HFF-Myc (cell line): ENCODE measurements at places on chromosomes 4 and X.

- no peak for DNase-seq
Observed at GRCh38 chr4:56158483-56158882, 209.7 kb downstream of the CEP135 start.

DNA sequence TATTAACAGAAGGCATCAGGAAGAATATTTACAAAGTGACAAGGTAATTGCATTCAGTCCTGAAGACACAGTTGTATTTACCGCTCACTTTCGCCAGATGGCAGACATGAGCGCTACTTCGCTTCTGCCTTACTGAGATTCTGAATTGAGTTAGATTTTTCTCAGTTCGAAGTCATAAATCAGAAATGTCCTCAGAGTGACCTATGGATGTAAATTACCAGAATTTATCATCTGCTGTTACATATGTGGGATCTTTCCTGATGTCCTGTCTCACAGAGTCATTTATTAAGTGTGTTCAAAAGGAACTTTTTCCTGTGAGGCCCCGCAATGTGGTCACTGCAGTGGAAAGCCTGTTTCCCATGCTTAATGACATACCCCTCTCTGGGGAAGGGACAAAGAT is 97.3 kb upstream of the DCLK2 start:
- peak; percentile 65 for DNase-seq

DNA sequence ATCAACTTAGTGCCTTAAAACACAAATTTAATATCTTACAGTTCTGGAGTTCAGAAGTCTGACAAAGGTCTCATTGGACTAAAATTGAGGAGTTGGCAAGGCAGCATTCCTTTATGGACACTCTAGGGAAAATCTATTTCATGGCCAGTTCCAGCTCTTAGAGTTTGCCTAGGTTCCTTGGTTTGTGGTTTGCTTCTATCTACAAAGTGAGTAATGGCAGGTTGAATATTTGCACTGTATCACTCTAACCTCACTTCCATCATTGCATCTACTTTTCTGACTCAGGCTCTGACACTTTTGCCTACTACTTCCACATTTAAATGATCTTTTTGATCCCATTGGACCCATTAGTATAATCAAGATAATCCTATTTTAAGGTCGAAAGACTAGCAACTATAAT is 64.7 kb upstream of the PCDH10 start:
- DNase-seq = no peak

DNA sequence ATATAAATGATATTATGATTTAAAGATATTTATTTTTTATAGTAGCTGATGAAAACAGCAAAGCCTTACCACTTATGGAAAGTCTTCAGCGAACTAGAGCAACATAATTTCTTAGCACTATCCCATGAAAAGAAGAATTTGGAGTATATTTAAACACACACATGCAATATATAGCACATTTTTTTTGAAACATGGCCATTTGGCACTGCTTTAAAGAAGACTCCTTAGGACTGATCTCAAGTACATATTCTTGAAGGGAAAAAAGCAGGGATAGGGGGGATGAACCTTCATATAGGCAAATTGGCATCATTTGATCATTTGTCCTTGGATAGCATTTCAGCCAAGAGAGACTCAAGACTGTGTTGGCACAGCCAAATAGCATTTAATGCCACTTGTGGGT is 193.3 kb downstream of the ANKRD50 start:
- DNase-seq = no peak

GRCh38 chr4:126582737-126583136 is 1050.0 kb upstream of the INTU start:
- no peak for DNase-seq

GRCh38 chrX:41381685-41382084 is 47.7 kb downstream of the DDX3X start:
- peak; percentile 41 for DNase-seq

DNA sequence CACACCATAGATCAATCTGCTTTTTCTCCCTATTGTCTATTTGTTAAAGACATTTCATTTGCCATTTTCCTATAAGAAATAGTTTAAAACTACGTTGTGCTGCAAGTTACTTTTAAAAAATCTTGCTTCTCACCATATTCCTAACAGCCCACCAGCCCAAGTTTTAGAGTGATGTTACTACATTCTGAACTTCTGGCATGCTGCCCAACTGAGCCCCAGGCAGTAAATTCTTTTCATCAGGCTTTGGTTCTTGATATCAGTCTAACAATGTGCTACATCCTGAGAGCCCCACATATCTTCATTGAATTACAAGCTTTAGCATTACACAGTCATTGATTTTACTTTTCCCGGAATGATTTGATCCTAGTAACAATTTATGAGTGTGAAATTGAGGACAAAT is 283.8 kb upstream of the IL1RAPL1 start:
- DNase-seq = no peak

GRCh38 chr4:2827874-2828751 is 15.5 kb upstream of the ADD1 start:
- DNase-seq = no peak

DNA sequence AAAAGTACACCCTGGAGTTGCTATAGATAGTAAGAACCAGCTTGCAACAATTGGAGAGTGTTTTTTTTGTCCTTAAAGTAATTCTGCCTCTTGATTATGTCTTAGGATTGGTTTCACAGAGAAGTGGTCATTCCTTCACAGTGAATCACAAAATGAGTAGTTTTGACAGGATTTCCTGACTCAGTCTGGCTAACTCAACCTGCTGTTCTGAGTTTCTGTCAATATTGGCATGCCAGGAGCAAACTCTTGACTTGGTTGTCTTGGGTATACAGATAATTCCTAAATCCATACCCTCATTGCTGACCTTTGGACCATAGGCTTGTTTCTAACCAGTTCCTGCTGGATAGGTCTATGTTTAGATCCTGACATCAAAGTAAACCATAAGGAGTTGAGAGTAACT is 9.4 kb downstream of the FHIP1A start:
- DNase-seq = peak; percentile 19

DNA sequence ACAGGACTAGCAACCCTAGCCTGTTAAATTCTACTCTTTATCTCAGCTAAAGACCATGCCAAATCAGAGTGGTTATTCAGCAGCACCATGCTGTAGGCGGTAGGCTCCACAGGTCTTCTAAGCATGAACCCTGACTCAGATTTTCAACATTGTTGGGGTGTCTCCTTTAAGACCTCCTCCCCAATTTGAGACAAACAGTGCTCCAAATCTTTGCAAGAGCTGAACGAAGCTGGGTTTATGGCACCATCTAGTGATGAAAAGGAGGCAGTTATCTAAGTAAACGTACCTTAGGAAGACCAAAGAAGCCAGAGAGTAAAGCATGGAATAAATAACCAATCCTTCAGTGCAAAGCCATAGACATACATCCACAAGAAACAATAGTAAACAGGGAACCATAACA is 334.5 kb upstream of the SLC7A11 start:
- DNase-seq = peak; percentile 42

DNA sequence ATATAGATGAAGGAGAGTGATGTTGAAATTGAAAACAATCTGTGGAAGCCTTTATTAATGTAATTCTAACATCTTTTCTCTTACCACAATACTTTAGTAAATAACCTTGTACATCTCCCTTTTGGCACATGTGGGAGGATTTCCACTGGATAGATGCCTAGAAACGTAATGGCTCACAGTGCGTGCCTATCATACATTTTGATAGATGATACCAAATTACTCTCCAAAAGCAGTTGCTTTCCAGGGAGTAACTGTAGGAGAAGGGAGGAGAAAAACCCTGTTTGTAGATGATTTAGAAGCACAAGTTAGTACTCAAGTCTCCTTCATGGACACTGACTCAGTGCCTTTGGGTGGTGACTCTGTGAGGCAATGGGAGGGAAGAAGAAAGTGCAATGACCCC is 476.3 kb downstream of the CCSER1 start:
- DNase-seq = no peak

DNA sequence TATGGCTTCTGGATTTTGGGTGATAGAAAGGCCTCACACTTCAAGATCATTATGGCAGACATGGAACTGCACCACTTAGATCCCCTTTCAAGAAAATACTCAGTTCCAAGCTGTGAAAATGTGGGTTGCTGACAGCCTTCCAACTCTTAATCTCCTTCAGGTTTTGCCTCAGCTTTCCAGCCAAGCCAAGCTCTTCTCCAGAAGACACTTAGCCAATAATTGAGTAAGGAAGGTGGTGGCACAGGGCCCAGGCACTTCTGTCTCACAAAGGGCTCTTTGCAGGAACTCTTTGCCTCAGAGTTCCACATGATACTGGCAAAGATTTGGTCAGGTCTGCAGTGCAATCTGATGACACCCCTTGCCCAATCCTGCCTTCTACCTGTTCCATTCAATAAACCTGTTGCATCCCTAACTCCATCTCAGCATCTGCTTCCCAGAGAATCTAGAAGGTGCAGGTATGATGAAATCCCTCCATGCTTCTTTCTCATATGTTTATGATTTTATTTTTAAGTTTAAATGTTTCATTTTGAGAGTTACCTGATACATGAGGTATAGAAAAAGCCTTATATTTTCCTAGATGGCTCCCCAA is 30.6 kb downstream of the ANXA5 start:
- DNase-seq = no peak

GRCh38 chr4:101232074-101232776 is 115.1 kb downstream of the PPP3CA start:
- DNase-seq = no peak

- no peak for DNase-seq
Observed at GRCh38 chrX:108177351-108178142, 86.0 kb downstream of the ATG4A start.

DNA sequence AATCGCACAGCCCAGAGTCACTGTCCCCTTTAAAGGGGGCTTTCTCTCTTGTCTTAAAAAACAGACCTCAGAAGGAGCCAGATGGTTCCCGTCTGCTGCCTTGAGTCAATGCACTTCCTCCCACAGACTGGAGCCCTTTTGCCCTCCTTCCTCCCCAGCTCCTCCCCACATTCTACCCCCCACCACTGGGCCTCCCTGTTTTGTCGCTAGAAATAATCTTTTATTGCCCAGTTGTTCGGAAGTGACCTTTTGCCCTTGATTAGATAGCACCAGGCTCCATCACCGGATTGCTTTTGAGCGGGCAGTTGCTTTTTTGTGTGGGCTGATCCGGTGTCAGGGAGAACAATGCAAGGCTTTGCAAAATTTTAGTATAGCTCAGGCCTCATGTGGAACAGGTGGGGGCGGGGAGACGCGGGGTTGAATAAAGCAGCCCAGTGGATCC is 47.7 kb downstream of the SPRY1 start:
- DNase-seq = peak; percentile 53

DNA sequence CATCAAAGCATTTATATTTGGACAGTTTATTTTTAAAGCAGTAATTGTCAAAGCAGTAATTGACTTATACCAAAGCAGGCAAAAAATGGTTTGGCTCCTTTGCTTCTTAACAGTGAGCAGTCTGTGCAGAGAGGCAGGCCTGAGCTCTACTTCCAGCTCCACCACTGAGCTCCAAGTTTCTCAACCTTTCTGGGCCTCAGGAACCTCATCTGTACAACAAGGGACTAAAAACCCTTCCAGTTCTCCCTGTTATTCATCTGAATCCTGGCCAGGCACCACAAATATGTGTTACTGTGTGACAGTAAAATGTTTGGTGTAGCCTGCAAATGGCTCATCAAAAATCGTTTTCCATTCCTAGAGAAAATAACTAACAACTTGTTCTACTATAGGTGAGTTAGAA is 88.7 kb upstream of the TTC29 start:
- DNase-seq = no peak

GRCh38 chr4:4386736-4387392 is at the start of gene NSG1:
Gene NSG1, plus strand, starts transcription at chr4:4387102. Its CDS starts 528 bp downstream, at chr4:4387630.
- DNase-seq = no peak

DNA sequence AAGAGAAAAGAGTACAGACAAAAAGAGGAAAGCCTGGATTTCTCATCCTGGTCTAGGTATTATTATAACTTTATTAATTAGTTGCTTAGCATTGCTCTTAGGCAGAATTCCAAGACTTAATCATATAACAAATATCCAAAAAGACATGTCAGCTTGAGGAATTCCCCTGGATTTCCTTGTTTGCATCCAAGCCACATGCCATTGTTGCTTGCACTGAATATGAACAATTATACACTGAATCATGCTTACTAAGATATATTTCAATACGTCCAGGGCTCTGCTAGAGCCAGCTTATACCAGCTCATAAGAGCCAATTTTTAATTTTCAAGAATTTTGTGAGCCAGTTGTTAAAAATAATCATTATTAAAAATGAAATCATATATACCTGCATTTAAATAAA is 5.5 kb upstream of the TLR10 start:
- DNase-seq = no peak

DNA sequence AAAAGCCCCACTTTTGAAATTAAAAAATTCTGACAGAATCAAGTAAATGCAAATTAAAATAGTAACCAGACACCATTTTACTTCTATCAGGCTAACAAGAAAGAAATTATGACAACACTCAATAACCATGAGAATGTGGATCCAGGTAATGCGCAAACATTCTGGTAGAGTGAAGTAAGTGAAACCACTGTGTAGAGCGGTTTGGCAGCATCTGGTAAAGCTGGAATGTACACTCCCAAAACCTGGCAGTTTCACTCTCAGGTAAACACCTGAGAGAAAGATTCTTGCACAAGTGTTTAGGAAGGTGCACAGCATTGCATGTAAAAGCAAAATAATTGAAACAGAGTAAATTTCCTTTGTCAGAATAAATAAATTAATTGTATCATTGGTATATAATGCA is 81.8 kb downstream of the TRIML1 start:
- DNase-seq = no peak

DNA sequence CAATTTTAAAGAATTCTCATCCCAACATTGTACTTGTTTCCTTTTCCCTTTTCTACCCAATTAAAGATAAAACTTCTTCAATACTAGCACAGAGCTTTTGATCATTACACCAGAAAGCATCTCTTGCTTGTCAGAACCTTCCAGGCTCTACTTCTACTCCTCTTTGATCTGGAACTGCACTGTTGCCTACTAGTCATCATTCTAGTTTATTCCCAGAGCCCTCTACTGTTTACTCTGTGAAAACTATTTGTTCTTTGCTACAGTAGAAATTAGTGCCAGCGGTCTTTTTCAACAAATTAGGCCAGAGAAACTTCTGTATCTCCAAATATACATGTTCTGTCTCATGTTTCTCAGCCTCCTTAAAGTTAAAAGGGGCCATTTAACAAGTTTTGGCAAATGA is 46.8 kb upstream of the TMPRSS11F start:
- DNase-seq = no peak

DNA sequence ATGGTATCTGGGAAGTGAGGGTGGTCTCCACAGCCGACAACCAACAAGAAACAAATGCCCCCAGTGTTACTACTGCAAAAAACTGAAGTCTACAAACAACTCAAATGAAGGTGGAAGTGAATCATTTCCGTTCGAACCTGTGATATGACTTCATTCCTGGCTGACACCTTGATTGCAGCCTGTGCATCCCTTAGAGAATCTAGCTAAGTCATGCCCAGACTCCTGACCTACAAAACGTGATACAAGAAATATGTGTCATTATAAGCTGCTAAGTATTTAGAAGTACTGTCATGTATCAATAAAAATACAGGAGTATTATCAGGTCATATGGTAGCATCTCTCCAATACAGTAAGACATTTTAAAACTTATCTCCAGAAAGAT is 959.7 kb upstream of the LCORL start:
- DNase-seq = no peak

- no peak for DNase-seq
Observed at GRCh38 chrX:18616688-18617406, 55.1 kb downstream of the RS1 start.

- no peak for DNase-seq
Observed at GRCh38 chr4:38241541-38241940, 281.3 kb downstream of the PTTG2 start.
